Panc1 (cell line): ENCODE measurements at places on chromosomes 3 and 15.

DNA sequence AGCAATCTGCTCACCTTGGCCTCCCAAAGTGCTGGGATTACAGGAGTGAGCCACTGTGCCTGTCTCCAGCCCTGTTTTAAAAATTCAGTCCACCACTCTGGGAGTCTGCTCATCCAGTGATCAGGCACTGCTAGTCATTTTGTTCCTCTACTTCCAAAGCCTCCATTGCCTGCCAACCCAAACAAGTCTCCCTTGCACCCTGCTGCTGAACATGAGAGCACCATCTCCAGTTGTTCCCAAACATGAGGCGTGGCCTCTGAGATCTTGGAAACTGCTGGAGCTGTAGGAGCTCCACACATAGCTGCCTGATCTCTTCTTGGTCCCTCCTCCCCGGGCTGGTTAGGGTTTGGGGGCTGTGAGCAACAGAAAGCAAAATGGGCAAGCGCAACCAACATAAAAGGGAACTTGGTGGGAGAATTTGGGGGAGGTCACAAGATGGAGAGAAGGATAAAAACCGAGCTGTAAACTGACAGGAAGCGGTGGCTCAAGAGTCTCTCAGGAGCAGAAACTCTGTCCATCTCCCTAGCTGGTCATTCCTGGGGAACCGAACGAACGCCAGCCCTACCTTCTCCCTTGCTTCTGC lies 49.6 kb upstream of the TLE3 start:
- DNase-seq, result no peak

DNA sequence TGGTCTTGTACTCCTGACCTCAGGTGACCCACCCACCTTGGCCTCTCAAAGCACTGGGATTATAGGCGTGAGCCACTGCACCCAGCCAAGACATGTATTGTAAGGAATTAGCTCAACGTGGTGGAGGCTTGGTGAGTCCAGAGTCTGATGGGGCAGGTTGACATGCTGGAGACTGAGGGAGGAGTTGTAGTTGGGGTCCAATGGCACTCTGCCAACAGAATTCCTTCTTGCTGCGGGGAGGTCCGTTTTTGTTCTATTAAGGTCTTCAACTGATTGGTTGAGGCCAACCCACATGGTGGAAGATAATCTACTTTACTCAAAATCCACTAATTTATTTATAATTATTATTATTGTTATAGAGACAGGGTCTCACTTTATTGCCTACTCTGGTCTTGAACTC lies 30.1 kb downstream of the PLA2G4D start:
- no peak for DNase-seq

GRCh38 chr3:111311709-111312235 lies 230.2 kb upstream of the CD96 start:
- DNase-seq, result no peak

- DNase-seq, result no peak
Measured at GRCh38 chr3:100630664-100631063, 21.3 kb downstream of the ADGRG7 start.

DNA sequence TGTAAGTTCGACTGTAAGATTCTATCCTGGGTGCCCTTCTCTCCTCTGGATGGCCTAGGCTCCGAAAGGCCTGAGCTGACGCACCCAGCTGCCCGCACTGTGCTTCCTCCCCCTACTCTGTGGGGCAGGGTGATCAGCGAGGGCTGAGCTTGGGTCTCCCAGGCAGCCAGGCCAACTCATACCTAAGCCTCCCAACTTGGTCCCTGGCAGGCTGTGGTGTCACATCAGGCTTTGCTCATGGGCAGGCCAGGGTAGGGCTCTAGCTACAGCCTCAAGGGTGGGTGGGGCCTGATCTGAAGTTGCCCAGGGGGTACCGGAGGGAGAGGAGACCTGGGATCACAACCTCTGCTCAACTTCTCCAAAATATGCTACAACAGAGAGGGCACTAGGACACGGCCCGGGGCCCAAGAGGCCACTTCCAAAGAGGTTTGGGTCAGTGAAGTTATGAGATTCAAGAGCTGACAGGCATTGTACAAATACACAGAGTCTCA lies 123.1 kb downstream of the ADCY5 start:
- DNase-seq, result no peak

DNA sequence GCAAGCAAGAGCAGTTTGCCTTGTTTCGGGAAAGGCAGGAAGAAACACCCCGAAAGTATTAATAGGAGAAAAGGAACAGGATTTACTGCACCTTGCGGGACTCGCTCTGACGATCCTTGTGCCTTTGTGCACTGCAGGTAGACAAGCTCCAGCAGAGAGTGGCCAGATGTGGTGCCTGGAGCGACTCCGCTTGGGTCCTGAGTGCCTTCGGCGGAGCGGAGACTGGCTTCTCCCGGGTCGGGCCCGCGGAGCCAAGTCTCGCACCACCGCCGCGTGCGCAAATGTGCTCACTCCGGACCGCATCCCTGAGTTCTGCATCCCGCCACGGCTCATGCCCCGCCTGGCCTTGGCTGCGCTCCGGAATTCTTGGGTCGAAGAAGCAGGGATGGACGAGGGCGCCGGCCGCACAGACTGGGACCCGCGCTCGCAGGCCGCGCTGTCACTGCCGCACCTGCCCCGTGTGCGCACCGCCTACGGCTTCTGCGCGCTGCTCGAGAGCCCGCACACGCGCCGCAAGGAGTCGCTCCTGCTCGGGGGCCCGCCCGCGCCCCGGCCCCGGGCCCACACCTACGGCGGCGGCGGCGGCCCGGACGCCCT lies 769 bp downstream of the C2CD4A start:
- no peak for DNase-seq

DNA sequence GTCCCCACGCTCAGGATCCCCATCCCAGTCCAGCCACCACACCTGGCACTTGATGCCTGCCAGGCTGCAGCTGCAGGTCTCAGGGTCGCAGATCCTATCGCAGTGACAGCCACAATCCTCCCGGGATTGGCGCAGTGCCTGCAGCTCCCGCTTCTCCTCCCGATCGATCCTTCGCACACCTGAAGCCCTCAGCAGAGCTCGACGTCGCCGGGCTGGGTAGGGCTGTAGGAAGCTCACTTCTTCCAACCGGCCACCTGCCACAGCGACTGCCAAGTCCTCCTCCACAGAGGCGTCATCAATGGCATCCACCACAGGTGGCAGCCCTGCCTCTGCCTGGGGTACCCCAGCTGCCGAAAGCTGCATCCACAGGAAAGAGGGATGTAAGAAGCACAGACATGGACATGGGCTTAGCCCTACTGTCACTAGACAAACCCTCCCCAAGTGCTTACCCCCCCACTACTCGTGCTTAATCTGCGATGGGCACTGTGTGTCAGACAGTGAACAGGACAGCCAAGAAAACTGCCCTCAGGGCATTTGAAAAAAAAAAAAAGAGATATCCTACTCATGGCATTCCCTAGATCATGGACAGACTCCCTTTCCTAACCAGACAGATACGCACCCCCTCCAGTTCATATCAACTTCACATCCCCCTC lies 9.2 kb downstream of the CSRNP1 start:
- no peak for DNase-seq

DNA sequence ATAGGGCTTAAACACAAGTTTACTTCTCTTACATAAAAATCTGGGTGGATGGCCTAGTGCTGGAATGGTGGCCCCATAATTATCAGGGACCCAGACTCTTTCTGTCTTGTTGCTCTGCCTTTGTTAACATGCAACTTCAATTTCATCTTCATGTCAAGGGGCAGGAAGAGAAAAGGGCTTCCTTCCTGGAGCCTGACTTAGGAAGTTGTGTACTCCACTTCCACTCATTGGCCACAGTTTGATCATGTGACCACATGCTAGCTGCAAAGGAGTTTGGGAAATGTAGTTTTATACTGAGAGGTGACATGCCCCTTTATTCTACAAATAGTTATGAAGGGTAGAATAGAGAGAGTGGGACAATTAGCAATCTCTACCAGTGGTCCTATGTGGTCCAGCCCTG lies 39.3 kb downstream of the RHCG start:
- DNase-seq, result no peak

GRCh38 chr3:40930131-40930538 lies 269.2 kb upstream of the CTNNB1 start:
- DNase-seq, result no peak

DNA sequence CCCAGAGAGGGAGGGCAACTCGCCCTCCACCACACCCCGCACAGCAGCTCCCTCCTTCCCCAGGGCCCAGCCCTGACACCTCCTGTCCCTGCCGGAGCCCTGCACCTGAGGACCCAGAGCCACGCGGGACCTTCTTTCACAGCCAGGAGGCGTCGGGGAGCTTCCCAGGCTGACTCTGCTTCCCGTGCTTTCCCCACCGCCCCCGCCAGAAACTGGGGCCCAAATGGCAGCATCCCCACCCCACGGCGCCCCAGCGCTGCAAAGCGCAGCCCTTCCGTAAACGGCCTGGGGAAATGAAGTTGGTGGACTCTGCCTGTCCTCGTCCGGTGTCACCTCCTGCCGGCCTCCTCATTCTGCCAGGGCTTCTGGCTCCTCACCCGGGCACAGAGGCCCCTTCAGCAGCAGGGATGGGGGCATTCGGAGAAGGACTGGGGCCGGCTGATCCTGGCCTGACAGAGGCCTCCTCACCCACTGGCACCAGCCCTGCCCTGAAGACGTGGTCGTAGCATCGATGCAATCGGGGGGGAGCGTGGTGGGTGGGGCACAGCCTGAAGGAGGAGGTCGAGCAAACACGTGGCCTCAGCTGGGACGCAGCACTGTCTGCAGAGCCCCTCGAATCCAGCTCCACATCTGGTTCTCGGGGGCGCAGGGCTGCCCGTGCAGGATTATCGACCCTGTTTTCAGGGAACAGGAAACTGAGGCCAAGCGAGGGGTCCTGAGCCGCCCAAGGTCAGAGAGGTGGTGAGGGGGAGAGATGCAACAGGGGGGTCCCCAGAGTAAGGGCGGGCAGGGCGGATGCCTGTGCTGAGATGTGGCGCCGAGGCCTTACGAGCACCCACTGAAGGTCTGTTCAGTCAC lies 235.4 kb downstream of the XXYLT1 start:
- DNase-seq, result no peak

GRCh38 chr3:116056280-116056679 lies 389.0 kb downstream of the LSAMP start:
- DNase-seq, result no peak

DNA sequence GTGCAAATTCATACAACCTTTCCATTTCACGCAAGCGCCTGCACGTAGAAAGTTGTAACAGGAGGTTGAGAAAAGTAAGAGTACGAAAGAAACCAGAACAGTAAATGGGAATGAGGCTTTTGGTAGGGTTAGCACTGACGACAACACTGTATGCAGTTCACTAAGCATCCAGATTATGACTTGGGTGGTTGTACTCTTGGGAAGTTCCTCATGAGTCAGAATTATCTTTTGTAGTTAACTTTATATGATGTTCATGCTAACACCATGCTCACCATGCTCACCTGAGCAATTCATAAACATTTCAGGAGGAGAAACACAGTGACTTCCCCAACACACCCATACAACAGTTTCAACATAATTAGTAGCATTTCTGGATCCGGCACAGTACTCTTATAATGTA lies 3.0 kb upstream of the LPP start:
- no peak for DNase-seq

GRCh38 chr15:77786956-77787355 lies 154.2 kb upstream of the LINGO1 start:
- no peak for DNase-seq

DNA sequence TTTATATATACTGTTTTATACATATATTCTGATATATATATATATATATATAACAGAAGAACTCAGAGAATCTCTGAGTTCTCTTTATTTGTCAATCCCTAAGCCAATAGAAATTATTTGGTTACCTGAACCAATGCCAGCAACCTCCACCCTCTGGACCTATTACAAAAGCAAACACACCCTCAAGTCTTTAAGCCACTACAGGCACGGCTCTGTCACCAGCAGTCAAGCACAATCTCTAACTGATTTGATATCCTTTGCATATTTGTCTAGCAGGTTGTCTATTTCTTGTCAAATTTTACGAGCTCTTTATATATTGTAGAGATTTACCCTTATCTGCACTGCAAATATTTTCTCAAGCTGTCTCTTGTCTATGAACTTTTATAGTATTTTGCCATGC lies 66.6 kb upstream of the TOPAZ1 start:
- no peak for DNase-seq

DNA sequence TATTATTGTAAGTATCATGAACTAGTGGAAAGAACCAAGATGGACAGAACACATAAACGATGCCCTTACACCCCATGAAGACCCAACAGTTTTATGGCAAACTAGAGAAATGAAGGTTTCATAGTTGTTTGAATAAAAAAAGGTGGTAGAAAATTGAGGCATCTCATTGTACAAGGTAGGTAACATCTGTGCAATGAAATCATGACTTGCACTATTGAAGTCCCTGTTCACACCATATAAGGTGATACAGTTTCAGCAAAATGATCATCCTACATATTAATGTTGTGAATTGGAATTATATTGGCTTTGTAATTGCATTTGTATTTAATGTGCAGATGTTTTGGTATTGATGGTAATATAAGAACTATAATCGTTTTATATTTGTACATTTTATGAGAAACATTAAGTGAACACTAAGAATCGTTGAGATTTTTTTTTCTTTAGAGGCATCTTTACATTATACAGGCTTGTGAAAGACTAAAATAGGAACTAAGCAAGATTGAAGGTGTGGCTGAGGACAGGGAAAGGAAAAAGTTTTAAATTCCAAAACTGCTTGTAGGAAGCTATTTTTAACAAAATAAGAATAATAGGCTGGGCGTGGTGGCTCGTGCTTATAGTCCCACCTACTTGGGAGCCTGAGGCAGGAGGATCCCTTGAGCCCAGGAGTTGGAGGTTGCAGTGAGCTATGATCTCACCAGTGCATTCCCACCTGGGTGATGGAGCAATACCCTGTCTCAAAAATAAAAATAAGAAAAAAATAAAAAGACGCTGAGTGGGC lies 48.5 kb downstream of the CGNL1 start:
- no peak for DNase-seq

DNA sequence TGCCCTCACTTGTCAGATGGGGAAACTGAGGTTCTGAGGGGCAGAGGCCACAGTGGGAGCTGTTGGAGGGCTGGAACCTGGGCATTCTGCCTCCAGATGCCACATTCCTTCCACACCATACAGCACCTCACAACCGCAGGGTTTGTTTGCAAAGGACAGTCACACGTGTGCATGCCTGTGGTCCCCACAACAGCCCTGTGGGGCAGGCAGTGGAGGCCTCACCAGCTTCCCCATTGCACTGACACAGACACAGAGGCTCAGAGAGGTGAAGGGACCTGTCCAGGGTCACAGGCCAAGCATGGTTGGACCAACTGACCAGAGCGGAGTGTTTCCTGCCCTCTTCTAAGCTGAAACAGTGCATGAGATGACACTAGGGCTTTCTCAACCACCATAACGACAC lies 75.2 kb upstream of the SEC13 start:
- DNase-seq, result no peak

GRCh38 chr3:52268036-52268435 lies 10.4 kb downstream of the WDR82 start:
- DNase-seq, result no peak

- no peak for DNase-seq
Measured at GRCh38 chr15:101348643-101349042, 53.6 kb upstream of the SNRPA1 start.
